ENCODE measurements at places on chromosomes 3 and 15.

- no peak for DNase-seq
Observed at GRCh38 chr3:185934767-185935464, 2.9 kb downstream of the TRA2B start.

- DNase-seq = no peak
Observed at GRCh38 chr3:134939978-134940377, 144.9 kb downstream of the EPHB1 start.

DNA sequence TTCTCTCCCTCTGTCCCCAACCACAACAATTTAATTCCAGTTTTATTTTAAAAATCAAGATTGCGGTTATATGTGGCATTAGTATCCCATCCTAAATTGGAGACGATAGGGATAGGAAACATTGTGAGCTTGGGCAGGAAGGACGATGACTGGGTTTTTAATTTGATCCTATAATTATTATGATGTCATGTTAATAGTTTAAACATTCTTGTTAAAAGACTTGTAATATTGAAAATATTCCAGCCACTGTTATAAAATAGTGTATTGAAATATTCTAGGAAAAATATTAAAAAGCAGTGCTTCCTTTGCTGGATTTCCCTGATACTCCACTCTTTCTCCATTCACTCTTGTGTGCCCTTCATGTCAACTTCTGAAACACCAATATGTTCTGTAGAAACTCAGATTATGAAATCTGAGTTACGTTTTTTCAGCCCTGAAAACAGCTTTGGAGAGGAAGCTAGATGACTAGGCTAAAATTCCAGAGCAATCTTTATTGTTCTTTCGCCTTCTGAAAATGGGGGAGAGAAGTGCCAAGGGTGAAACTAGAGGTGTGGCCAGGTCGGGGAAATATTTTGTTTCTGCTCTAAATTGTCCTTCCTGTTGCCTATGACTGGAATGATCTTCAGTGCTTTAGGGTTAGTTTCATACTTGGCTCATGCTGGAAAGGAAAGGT lies 46.1 kb upstream of the MAP3K13 start:
- no peak for DNase-seq

DNA sequence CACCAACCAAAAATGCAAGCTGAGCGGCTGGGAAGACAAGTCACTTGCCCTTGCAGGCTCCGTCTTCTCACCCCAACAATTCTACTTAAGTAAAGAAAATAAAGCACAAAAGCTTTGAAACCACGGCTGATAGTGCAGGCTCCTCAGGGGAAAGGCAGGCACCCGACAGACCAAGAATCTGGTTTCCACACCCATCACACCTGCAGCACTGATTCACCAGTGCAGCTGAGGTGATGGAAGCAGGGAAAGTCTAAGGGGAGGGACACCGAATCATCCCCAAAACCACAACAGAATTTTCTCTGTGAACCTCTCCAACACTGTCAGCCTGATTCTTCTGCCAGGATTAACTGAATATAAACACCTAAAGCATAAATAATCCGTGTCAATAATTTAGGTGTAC lies 62.0 kb upstream of the NSMCE3 start:
- no peak for DNase-seq

- DNase-seq = no peak
Observed at GRCh38 chr3:58101499-58102389, 93.5 kb downstream of the FLNB start.

GRCh38 chr3:192957441-192958021 lies 39.9 kb upstream of the MB21D2 start:
- DNase-seq = peak; percentile 1

- no peak for DNase-seq
Observed at GRCh38 chr15:70062321-70062956, 35.3 kb downstream of the TLE3 start.

DNA sequence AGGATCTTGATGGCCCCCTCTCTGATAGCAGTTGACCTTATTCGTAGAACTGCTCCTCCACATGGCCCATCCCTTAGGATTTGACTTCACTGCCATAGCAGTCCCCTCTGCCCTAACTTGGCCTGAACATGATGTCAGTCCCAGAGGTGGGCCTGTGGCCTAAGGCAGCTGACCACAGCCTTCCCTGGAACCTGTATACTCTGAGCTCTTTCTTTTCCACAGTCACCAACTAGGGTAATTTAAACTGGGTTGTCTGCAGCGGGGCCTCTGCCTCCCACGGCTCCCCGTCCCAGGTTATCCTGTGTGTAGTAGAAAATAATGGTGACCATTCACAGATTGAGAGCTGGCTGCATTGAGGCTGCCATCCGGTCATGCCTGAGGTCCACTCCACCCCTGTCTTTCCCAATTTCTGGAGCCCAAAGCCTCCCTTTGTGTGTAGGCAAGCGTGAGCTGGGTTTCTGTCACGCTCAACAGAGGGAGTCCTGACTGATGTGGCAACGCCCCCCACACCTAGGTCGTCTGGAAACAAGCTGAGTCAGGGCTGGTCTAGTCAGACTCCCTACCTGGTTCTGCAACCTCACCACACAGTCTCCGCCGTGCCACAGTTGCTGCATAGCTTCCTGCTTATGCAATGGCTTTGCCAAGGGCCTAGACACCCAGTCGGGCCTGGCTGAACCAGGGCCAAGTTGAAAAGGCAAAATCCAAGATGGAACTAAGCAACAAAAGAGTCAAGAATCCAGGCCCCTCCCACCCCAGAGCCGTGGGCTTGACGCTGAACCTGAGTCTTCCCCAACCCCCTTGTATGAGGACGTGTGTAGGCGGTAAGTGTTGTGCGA lies 284.5 kb downstream of the XXYLT1 start:
- no peak for DNase-seq

DNA sequence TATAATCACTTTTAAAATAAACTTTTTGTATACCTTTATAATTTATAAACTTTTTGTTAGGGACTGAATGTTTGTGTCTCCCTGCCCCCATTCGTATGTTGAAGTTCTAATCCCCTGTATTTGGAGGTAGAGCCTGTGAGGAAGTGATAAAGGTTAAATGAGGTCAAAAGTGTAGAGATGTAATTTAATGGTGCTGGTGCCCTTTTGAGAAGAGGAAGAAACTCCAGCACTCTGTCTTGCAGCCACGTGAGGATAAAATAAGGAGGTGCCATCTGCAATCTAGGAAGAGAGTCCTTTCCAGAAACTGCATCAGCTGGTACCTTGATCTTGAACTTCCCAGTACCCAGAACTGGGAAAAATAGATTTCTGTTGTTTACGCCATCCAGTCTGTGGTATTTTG lies 106.1 kb upstream of the RGMA start:
- DNase-seq = no peak

GRCh38 chr15:83665480-83665879 lies 11.6 kb downstream of the ADAMTSL3 start:
- DNase-seq = no peak

DNA sequence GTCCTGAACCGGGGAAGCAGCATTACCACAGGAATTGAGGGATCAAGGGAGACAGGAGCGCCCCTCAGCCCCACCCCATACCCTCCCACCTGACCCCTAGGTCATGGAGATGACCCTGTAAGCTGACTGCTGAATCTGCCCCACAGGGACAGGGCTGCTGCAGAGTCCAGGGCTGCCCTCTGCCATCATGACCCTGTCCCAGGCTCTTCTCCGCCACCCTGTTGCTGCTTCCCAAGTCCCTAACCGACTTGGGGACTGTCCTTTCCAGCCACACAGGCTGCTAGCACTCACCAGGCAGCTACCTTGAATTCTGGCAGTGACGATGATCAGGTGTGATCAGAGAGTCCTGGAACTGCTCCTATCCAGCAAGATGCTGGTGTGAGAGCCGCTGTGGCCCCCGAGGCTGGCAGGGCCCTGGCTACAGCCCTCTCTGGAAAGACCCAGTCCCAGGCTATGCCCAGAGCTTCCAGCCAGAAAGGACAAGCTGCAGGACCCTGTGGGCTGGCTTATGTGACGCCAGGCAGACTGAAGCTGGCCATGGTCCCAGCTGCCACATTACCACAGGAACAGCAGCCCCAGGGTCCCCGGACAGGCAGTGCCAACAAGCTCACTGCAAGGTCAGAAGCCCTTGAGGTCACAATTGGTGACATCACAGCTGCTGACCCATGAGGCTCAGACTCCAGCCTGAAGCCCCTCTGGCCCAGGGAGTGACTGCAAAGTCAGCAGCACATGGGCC lies at the start of gene C3orf22:
Gene C3orf22, minus strand, starts transcription at position 597 of the 736 bp plus-strand sequence. CDS start 5,542 bp downstream, outside the sequence.
- DNase-seq = no peak

DNA sequence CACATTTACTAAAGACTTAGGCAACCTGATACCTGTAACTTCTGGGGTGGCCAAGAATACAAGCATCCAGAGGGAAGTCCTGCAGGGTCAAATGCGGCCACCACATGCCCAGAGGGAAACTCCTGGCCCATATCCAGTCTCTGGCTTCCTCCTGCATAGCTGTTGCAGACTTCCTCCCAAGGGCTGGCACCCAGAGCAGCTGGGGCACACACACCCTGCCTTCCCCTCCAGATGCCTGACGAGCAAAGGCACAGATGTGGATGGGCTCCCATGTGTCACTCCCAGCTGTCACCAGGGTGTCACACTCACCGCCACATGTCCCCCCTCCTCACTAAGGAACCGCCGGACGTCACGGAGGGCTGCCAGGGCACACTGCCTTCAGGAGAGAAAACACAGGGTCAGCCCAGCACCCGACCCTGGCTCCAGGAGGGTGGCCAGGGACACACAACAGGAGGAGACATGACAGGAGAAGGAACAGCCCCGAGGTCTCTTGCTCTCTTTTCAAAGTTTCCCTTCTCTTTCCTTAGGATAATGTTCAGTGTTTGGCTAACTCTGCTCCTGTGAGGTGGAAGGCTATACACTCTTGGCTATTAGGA lies 13.2 kb downstream of the PFKFB4 start:
- DNase-seq = no peak

- DNase-seq = no peak
Observed at GRCh38 chr15:96340348-96340597, 9.8 kb downstream of the NR2F2 start.

DNA sequence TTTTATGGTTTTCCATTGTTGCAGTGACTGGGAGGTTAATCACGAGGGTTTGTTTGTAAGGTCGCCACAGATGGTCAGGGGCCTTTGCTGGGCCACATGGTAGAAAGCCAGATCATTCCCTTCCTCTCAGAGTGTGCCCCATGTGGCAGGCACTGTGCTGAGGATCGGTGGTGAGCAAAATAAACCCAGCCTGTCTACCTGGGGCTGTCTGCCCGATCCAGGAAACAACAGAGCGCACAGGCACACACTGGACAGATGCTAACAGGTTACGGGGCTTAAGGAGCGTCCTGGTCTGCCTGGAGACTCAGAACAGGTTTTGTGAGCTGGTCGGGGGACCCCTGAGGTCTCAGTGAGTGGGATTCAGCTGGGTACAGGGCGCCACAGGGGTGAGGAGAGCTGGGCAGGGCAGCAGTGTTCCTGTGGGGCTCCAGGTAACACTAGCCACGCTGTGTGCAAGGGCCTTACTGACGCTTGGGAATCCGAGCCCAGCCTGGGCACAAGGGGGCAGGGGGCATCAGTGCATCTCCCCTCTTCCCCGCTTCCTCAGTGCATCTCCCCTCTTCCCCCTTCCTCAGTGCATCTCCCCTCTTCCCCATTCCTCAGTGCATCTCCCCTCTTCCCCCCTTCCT lies 136.4 kb downstream of the DNAJB8 start:
- DNase-seq = no peak

GRCh38 chr3:126017362-126017761 lies 48.4 kb downstream of the ROPN1B start:
- no peak for DNase-seq

DNA sequence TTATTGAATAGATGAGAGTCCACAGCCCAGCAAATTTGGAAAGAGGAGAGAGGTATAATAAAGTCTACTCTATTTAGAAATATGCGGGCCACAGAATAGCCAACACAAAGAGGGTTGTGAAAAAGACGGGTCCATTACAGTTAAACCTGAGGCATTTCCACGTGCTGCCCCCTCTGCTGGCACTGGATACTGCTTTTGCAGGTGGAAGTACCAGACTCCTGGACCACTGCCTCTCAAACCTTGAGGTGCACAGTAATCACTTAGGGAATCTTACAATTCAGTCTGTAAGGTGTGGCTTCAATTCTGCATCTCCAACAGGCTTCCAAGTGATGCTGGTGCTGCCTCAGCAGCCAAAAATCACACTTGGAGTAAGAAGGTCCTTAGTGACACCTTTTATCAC lies 3.0 kb upstream of the TFDP2 start:
- DNase-seq = no peak

DNA sequence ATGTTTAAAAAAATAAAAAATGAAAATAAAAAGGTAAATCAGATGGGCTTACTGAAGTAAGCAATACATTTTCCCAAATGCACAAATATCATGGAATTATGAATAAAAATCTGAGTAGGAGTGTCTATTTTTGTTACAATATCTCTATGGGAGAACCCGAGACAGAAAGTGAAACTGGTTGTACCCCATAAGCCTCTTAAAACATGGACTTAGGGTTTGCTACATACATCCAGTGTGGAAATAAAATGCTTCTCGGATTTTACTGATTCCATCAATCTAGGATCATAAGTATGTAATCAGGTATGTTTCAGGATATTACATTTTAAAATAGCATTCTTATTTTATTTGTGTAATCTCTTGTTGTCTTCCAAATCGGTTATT lies 177.8 kb upstream of the CDIN1 start:
- no peak for DNase-seq

- no peak for DNase-seq
Observed at GRCh38 chr15:49848807-49849206, 228.0 kb downstream of the DTWD1 start.

DNA sequence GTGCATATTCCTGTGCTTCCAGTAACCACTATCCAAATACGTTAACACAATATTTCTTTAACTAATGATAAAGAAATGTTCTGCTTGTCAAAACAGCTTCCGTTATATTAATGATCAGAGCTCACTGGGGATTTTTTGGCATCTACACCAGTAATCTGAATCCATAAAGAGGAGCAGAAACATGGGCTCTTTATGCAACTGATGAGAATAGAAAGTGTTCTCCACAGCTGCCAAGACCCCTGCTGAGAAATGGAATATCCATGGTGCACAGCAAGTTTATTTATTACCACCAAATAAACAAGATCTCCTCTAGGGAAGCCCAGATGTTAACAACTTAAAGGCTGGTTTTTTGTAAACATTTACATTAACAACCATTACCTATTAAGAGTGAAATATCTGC lies 54.5 kb downstream of the ALDH1A2 start:
- no peak for DNase-seq

DNA sequence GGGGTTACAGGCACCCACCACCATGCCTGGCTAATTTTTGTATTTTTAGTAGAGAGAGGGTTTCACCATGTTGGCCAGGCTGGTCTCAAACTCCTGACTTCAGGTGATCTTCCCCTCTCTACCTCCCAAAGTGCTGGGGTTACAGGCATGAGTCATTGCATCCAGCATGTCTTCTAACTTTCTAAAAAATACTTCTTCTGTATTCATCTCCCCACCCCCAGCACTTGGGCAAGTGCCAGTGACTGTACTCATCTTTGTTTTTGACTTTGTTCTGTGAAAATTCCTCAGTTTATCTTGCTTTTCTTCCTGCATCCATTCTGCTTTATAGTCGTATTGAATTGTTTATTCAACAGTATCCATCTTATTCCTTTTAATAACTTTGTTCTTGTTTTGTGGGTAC lies 47.6 kb downstream of the ARIH1 start:
- no peak for DNase-seq

DNA sequence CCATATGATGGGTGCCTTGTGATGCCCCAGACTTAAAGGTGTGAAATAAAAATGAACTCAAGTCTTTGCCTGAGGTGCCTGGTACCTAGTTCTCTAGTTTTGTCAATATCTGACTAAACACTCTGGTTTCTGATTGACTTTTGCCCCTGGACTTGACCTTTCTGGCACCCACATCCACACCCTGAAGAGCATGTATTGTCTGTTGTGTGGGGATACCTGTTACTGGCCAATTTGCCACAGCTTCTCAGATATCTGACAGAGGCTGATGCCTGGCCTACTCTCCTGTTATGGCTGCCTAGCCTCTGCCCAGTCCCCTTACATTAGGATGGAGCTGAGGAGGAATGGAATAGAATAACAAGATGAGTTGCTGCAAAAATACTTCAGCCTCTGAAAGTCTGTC lies 3.6 kb downstream of the ZBTB38 start:
- no peak for DNase-seq

All from CD4-positive, alpha-beta T cell treated with Interleukin-6 at 100 ng/mL for 8 hours (primary cell).